Karpas-422 (cell line): ENCODE measurements at places on chromosomes 6 and 20.

- DNase-seq = no peak
These were observed 55.2 kb downstream of the PLCG1 start for GRCh38 chr20:41192575-41192974.

- no peak for DNase-seq
These were observed 39.1 kb downstream of the VGLL2 start for GRCh38 chr6:117304446-117304845.

- DNase-seq = no peak
These were observed 535.1 kb downstream of the BCKDHB start for GRCh38 chr6:80641591-80641990.

- no peak for DNase-seq
These were observed 62.5 kb upstream of the TMEM170B start for GRCh38 chr6:11475016-11475415.

GRCh38 chr6:159609652-159610178, 83.3 kb downstream of the SOD2 start:
- no peak for DNase-seq

GRCh38 chr20:38700141-38700540, 24.1 kb upstream of the SLC32A1 start:
- DNase-seq = no peak

DNA sequence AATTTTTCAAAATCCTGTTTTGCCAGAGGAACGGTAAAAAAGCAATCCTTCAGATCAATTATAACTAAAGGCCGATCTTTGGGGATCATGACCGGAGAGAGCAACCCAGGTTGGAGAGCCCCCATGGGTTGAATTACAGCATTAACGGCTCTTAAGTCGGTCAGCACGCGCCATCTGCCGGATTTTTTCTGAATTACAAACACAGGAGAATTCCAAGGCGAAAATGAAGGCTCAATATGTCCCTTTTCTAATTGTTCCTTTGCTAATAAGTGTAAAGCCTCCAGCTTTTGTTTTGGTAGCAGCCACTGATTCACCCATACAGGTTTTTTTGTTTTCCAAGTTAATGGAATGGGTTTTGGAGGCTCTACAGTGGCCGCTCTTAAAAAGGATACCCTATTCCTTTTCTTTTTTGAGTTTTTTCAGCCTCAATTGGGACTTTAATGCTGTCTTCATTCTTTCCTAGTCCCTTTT, 16.9 kb upstream of the PTCRA start:
- DNase-seq = peak; percentile 94

- DNase-seq = no peak
These were observed 726.0 kb downstream of the KIF16B start for GRCh38 chr20:15847196-15847784.

- DNase-seq = no peak
These were observed 16.8 kb upstream of the PRSS16 start for GRCh38 chr6:27230758-27231111.

GRCh38 chr6:145118224-145118623, 617.1 kb downstream of the EPM2A start:
- no peak for DNase-seq

DNA sequence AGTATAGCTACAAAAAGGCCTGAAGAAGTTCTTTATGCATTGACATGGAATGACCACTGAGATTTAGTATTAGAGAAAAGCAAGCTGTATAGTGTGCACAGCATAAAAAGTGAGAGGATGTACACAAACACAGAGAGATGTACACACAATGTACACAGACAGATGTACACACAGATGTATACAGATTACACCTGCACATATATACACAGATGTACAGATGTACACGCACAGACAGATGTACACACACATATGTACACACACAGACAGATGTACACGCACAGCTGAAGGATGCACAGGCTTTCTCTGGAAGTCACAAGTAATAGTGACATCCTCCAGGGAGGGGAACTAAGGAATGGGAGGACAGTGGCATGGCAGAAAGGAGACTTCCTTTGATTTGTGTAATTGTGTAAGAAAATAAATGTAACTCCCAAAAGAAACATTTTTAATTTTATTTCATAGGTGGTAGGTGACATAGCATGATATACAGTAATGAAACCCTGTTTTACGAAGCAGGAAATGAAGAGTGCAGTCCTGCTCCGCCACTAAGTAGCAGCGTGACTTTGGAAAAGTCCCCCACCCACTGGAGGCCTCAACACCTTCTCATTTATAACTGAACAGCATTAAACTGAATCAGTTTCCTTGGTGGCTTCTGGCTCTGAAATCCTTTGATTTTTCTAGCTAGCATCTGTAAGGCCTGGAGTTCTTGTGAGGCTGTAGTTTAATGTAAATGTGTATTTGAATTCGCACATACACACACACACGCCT, 14.1 kb downstream of the NFATC2 start:
- no peak for DNase-seq

DNA sequence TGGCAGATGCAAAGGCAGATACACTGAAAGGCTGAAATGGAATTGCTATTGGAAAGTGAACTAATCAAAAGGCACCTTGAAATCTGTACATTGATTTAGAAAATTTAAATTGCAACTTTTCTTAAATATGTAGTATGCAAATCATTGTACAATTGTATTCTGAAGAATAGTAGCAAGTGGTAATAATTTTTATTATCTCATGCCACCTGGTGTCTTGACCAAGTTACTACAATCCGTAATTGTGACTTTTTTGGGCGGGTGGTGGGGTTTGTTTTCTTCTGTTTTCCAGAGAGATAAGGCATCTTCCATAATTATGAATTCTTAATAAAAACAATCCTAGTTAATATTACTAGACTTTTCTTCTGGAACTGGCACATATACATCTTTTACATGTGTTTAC, 12.5 kb upstream of the BCKDHB start:
- DNase-seq = peak; percentile 71

DNA sequence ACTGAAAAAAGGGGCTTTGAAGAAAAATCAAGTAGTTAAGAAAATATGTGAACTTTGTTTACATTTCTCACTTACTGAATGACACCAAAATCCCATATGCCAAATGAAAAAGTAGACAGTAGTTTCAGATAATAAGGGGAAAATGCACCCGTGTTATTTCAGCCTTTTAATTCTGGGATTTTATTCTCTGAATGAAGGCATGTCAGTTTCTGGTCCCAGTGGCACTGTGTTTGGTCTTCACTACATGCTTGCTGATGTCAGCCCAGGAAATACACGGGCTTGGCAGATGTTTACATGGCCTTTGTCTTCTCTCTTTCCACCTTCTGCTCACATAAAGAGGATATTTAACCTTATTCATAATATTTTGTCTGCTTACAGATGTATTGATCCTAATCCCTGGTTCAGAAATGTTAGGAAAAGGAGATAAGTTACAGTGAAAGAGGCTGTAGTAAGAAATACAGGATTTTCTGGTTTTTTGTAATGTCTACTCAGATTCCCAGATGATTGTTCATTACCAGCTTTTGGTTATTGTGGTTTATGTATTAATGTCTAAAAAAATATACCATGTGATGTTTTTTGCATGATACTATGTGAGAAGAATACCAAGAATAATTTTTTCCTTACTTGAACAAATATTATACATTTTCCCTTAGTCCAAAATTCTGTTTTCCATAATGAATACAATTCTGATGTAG, 27.7 kb downstream of the DSE start:
- no peak for DNase-seq

- peak; percentile 94 for DNase-seq
These were observed 58.0 kb downstream of the SULF2 start for GRCh38 chr20:47727170-47727880.

DNA sequence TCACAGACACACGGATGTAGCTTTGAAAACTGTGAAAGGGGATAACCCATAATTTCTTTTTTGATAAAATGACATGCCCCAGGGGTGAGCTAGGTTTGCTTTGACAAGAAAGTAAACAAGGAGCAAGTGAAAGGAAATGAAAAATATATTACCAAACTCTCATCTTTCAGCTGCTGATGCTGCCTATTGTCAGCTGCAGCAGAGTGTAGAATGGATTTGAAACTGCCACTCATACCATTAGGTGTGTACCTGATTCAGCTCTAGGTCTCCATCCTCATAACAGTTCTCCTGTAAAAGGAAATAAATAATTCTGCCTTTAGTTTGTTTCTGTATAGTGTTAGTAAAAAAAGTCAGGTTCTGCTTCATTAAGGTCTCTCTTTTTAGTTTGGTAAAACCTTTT, 415.1 kb upstream of the MARCKS start:
- DNase-seq = no peak

GRCh38 chr20:34954904-34955230, 739 bp downstream of the GSS start:
- DNase-seq = no peak

DNA sequence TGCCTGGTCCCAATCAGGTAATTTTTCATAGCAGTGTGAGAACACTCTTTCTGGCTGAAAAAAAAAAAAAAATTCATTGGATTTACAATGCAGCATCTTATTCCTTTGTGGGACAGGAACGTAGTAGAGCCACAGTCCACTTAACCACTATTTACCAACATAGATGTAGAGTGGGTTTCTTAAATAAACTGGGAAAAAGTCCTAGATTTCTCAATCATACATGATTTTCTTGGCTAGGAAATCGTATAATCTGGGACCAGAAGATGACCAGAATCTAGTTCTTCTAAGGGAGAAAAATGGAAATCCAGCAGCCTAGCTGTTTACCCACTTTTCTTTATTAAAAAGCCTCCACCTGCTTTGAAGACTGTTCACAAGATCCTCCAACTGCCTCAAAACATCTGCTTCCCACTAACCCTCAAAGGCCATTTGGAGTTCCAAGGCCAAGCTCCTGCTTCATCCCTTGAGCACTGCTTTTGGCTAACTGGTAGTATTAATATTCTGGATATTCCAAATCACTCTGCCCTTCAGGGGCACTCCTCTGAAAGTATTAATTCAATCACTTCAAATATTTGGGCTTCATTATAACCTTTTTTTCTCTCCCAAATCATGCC, 70.4 kb downstream of the FYN start:
- no peak for DNase-seq

DNA sequence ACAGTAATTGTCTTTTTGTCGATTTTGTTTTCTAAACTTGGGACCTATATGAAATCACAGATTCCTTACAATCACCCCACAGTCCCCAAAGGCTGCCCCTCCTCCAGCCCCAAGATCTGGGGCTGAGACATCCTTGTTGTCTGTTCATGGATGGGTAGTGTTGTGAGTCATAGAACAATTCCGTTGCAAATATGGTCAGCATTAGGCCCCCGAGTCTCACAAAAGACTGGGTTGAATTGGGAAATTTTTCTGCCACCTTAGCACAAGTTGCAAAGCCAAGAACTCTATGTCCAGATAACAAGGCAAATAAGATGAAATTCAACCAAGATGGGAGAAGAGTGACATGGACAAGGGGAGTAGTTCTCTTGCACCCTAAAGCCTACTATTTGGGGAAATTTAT, 10.5 kb upstream of the TAB2 start:
- DNase-seq = no peak

DNA sequence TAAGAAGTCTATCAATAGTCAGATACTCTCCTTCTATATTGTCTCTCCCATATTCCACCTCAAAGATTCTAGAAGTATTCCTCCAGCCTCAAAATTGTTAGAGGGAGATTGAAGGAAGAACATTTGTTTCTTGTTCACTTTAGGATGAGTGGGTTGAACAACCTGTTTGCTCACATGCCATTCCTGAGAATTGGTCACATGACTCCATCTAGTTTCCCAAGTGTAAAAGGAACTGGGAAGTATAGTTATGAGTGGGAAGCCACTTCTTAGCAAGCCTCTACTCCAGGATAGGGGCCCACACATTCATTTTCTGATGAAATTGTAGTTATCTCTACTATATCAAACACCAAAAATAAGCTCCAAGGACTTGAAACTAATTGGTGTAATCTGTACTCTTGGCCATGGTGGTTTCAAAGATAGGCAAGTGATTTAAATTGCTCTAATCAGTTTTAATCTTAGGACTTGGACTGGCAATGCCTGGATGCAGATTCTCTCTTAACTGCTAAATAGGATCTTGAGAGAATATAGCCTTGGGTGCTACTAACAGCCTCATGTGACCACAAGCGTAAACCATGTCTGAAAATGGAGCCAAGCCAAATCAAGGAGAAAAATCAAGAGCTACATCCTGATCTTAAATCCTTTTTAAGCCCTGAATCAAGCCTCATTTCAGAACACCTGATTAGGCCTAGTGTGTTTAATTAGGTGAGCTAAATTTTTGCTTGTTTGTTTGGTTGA, 758.7 kb upstream of the MAN1A1 start:
- DNase-seq = no peak

- DNase-seq = no peak
These were observed 17.3 kb downstream of the PHACTR1 start for GRCh38 chr6:12733876-12734275.

DNA sequence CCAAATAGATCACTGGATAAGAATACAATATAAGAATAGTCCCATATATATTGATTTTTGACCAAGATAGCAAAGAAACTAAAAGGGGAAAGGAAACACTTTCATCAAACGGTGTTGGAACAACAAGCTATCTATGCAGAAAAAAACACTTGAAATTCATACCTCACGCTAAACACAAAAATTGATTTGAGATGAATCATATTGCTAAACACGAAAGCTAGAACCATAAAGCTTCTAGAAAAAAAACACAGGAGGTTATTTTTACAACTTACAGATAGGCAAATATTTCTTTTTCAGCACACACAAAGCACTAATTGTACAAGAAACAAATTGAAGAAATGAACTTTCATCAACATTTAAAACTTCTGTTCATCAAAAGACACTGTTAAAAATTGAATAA, 36.7 kb upstream of the TMEM14A start:
- DNase-seq = no peak

GRCh38 chr20:3927486-3928291, 38.5 kb downstream of the PANK2 start:
- DNase-seq = peak; percentile 52

DNA sequence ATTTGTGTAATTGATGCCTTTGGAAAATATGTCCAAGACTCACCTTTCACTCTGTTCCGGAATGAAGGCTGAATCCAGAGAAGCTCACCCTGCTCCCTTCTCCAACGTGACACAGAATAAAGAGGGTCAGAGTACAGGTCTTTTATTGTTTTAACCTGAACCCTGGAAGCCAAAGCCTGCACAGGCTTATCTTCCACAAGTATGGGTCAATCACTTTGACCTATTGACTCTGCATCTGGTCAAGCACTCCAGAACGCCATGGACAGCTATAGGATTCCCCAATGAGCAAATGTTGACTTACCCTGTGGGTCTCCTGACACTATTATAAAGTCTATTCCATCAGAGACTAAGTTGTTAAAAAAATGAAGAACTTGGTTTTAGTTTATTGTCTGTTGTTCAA, 158.4 kb upstream of the MYLIP start:
- no peak for DNase-seq

GRCh38 chr6:21628160-21628559, 34.6 kb downstream of the SOX4 start:
- DNase-seq = no peak

DNA sequence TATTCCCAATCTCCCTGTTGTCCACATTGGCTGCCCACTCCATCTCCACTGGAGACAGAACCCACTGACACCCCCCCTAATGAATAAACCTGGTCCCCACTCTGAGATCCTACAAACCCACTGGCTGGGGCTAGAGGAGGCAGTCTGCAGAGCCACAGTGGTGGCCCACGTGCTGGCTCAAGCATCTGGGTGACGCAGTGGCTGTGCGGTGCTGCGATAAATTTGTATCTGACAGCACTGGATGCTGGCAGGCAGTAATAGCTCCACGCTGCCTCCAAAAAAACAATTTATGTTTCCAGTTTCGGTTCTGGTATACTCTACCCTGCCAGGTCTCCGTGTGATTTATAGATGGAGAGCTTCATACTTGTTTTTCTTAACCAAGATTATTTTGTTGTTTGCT, 87.1 kb upstream of the SYNDIG1 start:
- no peak for DNase-seq
